Fibroblast of the conjunctiva (primary cell): ENCODE measurements at places on chromosomes 1 and 21.

- DNase-seq, result peak; percentile 26
Measured at GRCh38 chr1:22275626-22276395, 132.9 kb upstream of the WNT4 start.

- DNase-seq, result no peak
Measured at GRCh38 chr1:110328274-110328673, 10.9 kb upstream of the RBM15 start.

DNA sequence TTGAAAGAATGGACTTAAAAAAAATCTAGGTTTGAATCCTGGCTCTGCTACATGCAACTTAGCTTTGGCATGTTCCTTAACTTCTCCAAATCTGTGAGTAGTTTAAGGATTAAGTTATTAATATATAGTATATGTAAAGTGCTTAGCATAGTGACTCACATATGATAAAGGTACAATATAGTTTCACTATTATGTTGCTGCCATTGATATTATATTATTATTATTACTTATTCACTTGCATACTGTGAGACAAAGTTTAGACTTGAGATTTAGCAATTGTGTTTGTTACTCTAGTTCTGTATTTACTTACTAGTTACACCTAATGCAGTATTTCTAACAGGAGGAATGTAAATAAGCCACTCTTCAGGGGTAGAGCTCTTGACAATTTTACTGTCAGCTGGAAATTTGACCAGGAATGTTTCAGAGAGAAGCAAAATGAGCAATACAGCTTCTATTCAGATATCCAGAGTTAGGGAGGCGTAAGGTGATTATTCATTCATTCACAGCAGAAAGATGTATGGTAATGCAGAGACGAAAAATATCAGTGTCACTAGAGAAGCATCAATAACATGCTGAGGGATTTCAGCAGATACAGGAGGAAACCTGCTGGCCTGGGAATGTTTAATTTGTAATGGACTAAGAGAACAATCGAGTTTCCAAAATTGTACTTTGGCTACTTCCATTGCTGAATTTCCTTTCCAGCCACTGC lies 25.5 kb downstream of the RGS7 start:
- DNase-seq, result no peak

DNA sequence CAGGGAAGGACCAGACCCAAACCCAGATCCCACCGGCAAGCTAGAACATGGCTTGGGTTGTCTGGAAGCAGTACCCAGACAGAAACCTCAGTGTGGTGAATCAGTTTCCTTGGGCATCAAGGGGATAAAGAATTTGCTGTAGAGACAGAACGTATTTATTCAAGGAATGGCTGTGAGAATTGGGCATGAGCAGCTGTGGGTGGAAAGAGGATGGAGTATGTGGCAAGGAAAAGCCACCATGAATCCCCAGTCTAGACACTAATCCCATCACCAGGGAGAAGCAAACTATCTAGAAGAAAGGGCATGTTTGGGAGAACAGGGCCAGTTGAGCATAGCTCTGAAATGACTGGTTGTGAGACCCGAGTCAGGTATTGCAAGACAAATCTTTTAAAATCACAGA lies 109.2 kb downstream of the TOMM20 start:
- DNase-seq, result no peak

DNA sequence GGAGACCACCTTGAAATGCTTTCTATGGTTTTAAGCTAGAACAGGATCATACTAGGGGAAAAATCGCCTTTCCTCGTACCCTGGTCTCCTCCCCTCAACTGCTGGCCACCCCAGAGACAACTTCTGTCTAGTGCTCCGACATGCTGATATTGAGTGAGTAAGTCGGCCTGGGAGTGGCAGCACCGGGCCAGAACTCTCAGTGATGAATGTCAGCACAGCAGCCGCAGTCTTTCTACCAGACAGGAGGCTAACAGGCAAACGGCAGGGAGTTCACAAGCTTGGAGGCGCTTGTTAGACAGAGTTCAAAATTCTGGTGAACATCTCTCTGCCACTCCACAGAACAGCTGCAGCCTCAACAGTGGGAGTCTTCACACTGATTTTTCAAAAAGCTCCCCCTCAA lies 716.9 kb downstream of the ADGRL2 start:
- DNase-seq, result no peak

GRCh38 chr1:90919900-90920299 lies 101.9 kb downstream of the ZNF644 start:
- no peak for DNase-seq

DNA sequence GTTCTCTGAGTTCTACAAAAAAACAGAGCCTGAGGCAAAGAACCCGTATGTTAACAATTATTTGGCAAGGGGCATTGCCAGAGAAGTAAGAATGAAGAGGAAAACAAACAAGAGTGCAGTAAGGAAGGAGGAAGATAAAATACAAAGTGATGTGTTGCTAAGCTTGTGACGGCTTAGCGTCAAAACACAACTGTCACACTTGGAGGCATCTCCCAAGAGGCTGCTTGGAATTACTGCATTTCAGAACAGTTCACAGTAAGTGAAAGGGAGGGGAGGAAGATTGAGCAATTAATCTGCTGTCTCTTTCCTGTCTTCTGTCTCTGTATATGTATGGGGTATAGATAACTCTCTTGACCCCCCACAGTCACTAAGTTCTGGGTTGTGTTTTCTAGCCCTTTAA lies 1017.0 kb upstream of the TMPRSS15 start:
- peak; percentile 14 for DNase-seq

- no peak for DNase-seq
Measured at GRCh38 chr1:155816351-155816750, 40.7 kb downstream of the GON4L start.

- no peak for DNase-seq
Measured at GRCh38 chr1:182739545-182739944, 50.0 kb upstream of the NPL start.

DNA sequence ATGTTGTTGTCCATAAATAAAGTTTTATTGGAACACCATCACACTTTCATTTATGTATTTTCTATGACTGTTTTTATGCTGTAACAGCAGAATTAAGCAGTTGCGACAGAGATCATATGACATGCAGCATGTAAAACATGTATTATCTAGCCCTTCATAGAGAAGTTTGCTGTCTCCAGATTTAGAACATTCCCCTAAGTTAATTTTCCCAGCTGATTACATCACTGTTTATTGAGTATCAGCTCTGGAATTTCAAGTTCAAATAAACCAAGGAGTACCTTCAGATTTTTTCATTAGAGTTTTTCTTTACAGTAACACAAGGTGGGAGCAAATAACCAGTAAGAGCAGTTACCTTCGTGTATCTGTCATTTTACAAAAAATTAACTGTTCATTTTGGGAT lies 792.8 kb downstream of the USP25 start:
- DNase-seq, result no peak

- DNase-seq, result no peak
Measured at GRCh38 chr1:13587256-13588030, 3.8 kb downstream of the PDPN start.

- no peak for DNase-seq
Measured at GRCh38 chr1:4306559-4307467, 347.6 kb upstream of the AJAP1 start.

GRCh38 chr1:210646258-210646616 lies 317.5 kb downstream of the HHAT start:
- DNase-seq, result no peak
